Umbilical cord (tissue), 2 donors: ENCODE measurements at places on chromosomes 1 and 21.

DNA sequence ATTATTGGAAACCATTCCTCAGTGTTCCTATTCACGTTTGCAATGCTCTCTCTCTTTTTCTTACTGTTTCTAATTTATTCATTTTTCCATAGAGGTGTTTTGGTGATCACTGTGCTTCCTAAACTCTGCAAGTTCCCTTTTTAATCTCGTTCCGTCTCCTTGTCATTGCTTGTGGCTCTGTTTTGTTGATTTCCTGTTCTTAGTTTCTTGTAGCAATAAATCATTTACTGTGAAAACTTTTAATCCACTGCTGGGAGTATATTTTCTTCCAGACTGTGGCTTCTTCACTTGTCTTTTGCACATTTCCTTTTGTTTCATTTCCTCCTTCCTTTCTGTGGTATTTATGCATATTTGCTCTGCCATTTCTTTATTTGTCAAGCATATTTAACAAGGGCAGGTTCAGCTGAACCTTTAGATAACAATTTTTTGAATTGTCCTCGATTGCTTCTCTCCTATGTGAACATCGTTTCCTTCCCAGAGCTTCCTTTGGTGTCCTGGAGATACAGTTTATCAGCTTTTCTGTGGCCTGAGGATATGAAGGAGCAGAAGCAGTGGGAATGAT, 3.6 kb downstream of the B3GALT5 start:
- DNase-seq, result no peak

DNA sequence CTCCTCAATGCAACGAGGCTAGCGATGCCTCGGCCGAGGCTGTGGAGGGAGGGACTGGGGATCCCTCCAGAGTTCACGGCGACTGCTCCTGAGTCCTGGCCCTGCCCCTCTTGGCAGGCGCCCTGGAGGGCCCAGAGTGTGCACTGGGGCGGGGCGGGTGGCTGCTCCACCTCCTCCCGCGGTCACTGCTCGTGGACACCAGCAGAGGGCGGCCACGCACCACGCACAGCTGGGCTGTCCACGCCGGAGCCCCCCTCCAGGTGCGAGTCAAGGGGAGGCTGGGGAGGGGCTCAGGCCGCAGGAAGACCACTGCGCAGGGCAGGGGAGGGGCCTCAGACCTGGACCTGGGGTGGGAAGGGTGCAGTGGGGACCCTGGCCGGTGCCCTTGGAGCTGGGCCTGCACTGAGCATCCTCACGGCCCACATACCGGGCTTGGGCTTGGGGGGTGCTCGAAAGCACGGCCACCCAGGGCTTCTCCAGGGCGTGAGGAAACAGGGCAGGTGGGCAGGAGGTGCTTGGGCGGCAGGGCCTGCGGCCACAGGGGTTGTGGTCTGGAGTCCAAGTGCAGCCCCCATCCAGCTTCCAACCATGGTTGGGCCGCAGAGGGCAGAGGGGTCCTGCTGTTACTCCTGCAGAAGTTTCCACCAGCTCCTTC, 20.6 kb upstream of the TTC34 start:
- peak; percentile 32 for DNase-seq

DNA sequence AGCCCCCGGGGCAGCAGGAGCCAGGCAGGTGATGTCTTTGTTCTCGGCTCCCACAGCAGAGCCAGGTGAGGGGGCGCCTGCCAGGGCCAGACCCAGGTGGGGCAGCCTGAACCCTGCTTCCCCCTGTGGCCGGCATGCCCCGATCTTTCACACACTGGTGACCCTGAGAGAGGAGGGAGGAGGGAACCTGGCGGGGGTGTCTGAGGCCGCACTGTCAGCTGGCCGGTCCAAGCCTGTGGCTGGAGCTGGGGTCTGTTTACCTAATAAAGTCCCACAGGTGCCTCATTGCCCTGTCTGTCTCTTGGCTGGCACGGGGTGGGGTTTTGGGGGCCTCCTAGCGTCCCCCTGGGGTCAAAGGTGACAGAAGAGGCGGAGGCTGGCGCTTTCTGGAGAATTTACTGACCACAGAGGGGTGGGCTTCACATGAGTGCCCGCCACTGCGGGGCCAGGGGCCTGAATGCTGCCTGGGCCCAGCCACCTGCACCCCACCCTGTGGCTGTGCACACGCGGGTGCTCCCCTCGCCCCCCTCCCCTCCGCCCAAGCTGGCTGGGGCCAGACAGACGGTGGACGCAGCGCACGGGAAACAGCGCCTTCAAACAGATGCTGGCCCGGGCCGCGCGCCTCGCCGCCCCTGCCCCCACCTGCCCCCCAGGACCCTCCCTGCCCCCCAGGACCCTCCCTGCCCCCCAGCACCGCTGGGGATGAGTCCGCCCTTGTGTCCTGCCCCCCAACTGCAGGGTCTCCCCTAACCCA, 5.8 kb downstream of the TMEM240 start:
- no peak for DNase-seq

GRCh38 chr1:94284476-94284875, 47.1 kb upstream of the ARHGAP29 start:
- no peak for DNase-seq

DNA sequence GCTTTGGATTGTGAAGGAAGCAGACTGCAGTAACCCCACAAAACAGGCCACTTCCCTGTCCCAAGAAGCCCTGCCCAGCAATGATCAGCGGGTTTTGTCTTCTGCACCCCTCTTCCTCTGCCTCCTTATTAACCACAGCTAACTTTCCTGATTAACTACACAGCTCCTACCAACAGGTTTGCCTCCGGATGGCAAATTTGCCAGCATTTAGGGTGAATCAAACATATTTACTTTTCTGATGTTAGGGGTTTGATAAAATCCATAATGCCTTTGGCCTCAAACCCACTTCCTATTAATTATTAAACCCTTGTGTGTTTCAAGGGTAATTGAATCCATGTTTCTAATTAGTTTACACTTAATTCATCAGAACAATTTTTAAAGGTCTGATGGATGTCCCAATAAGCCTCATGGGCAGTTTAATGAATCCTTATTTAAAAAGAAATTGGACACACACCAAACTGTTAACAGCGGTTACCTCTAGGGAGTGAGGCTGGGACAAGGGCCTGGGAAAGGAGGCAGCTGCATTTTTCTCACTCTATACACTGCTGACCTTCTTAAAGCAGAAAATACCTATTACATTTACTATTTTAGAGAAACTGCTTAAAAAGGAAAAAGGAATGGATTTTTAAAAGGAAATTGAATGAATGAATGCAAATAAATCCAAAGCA, 91.9 kb downstream of the CSMD2 start:
- DNase-seq, result no peak

- DNase-seq, result peak; percentile 42
Observed at GRCh38 chr1:117237726-117238381, 27.1 kb upstream of the VTCN1 start.

GRCh38 chr1:235972311-235972689, 92.6 kb downstream of the NID1 start:
- DNase-seq, result peak; percentile 95

DNA sequence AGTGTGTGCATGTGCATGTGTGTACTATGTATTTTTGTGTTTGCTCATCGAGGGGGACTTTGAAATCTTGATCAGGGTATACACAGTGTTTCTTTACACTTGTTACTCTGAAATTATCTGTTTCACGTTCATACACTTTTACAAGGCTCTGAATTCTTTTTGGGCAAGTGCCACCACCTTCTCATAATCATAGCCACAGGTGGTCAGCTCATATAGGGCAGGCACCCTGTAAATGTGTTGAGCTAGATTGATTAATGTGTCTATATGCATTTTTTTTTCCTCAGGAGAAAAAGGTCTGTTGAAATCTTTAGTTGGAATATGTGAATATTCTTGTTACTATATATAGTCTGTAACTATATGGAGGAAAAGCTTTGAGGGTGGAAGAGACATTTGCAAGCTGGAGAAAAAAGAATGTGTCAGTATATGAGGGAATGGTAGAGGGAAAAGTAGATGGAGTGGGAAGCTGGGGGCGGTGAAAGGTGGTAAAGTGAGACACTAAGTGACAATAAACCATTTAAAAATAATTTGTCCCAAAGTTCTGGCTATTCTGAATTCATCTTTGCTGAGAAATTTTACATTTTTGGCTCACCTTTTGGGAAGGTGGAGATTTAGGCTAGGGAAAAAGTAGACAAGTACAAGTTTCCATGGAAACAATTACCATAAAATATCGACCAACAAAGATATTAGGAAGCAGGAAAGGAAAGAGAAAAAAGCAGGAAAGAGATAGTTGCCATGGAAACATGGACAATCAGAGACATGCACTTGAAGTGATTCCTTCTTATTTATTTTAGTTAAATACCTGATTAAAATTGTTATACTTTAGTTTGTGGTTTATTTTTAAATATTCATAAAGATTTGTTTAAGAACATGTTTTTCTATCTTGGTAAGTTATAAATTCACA, 277.5 kb downstream of the PDE4B start:
- no peak for DNase-seq

- no peak for DNase-seq
Observed at GRCh38 chr1:202702088-202702487, 8.2 kb downstream of the SYT2 start.

DNA sequence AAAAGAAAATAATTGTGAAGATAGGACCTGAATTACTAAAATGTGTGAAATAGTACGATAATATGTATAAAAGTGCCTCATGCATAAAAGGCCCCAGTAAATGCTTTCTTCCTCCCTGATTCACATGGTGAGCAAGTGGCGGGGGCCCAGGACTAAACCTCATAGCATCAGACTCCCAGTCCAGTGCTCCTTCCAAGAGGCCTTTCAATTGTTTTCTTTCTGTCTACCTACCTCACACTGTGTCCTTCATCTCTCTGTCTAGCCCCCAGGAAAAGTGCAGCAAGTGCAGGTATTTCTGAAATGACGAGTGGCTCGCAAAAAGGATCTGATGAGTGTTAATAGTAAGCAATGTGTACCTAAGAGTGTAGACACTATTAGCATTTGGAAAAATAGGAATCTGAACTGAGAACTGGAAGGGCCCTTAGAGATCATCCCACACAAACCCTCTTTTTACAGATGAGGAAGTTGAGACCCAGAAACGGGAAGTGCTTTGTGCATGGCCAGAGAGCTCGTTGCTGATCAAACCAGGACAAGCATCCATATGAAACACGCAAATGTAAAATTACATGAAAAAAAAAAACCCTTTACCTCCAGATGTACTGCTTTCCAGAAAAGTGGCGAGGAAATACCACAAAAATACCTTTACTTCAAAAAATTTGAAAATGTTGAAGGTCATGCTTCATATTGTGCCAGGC, 118.2 kb upstream of the HOOK1 start:
- no peak for DNase-seq

DNA sequence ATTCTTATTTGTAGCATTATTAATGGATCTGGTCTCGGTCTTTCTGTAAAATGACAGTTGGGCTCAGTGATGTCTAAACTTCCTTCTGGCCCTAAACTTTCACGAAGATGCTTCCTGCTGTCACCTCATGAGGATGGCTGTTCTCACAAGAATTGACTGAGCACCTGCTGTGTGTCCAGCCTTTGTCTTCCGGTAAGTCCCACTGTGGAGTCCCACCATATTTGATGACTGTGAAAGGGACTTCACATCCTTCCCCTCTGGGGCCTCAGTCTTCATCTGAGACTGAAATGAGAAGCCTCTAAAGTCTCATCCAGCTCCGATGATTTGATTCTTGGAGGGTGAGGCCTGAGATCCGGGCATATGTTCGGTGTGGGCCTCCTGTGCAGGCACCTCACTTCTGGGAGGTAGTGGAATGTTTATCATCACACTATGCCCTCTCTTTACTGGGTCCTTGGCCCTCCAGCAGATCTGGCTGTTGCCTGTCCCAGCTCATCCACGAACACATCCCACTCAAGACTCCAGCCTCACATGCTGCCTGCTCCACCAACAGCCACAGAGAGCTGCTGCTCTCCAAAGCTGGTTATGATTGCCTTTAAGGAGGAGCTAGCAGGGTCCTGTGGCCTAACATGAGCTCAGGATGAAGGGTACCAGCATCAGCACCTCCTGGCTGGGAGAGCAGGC, 95.8 kb downstream of the KCNN3 start:
- no peak for DNase-seq

- DNase-seq, result no peak
Observed at GRCh38 chr1:25713961-25714360, 86.0 kb upstream of the SELENON start.

DNA sequence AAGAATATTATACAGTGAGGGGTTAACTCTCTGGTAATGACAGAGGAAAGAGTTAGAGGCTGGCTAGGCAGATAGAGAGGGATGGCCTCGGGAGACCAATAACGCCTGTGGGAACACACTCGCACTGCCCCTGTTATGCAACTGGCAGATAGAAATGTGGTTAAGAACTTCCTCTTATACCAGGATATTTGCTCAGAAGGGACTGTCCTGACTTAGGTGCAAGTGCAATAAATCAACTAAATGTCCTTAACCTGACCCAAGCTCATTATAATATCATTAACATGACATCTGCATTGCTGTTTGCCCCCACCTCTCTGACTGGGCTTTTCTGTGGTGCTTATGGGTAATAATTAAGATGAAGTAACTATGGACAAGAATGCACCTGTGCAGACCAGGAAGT, 1518.0 kb downstream of the NCAM2 start:
- no peak for DNase-seq

- peak; percentile 13 for DNase-seq
Observed at GRCh38 chr1:93758842-93759515, 77.3 kb upstream of the BCAR3 start.

DNA sequence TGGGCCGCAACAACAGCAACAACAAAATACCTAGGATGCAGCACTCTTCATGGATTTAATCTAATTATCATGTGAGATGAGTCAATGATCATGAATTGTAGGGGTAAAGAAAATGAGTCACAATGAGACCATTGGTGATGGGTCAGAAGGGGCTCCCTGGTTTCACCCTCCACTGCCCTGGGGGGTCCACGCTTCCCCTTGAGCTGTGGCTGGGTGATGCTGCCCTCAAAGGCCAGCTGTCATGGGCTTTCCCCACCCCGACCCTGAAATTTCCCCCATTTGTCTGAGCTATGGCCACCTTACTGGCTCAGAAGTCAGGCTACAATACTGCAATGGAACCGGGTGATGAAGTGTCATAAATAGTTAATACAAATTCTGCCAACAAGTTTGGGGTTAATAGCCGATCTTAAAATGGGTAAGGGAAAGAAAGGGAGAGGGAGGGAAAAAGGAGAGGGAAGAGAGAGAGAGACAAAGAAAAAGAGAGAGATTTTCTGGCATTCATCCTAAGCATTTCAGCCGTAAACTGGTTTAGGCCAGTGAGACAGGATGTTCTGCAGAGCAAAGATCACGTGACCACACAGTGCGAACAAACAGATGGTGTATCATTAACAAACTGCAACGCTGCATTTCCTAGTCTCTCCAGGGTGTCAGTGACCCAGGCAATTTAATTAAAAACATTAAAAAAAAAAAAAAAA, 143.4 kb upstream of the ERRFI1 start:
- peak; percentile 92 for DNase-seq

GRCh38 chr1:221782970-221783369, 41.1 kb upstream of the DUSP10 start:
- DNase-seq, result no peak
